DMS153 (cell line): ENCODE measurements at places on chromosomes 2 and 18.
A peak's percentile ranks its signal among the peaks of the same experiment; 100 is the strongest.

DNA sequence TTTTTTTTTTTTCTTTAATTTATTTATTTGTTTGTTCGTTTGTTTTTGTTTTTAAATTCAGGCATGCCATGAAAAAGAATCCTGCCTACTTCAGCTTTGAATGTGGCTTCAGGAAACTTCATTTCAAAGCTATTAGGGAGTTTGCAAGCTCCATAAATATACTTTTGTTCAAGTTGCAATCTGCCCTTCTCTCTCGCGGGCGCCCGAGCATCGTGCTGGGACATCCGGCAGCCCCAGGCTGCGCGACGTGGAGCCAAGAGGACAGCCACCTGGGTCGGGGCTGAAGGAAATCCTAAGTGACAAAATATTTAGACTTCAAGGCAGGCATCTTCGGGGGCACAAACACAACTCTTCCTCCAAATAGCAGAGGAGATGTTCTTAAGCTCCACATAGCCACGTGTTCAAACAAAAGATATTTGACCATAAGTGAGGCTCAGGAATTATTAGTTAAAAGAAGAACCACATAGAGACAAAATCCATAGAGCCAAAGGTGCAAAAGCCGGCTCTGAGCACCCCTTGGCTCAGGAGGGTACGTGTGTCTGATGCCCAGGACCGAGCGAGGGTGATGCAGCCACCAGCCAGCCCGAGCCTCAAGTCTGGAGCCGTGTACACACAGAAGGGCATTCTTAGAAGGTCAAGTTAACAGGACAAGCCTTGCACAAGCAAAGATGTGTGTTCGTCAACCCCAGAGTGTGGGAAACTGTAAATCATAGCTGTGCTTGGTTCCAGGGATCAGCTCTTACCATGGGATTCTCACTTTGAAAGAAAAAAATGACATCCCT lies 256.5 kb upstream of the SALL3 start:
- DNase-seq: no peak

DNA sequence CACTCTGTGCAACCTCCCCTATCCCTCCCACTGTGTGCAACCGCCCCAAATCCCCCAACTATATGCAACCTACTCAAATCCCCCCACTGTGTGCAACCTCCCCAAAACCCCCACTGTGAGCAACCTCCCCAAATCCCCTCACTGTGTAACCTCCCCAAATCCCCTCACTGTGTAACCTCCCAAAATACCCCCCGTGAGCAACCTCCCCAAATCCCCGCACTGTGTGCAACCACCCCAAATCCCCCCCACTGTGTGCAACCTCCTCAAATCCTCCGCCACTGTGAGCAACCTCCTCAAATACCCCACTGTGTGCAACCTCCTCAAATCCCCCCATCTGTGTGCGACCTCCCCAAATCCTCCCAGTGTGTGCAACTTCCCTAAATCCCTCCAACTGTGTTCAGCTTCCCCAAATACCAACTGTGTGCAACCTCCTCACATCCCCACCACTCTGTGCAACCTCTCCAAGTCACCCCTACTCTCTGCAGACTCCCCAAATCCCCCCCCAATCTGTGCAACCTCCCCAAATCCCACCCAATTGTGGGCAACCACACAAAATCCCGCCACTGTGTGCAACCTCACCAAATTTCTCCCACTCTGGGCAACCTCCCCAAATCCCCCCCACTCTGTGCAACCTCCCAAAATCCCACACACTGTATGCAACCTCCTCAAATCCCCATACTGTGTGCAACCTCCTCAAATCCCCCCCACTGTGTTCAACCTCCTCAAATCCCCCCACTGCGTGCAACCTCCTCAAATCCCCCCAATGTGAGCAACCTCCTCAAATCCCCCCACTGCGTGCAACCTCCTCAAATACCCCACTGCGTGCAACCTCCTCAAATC lies 114.1 kb downstream of the TPO start:
- no peak for DNase-seq

- peak; percentile 27 for DNase-seq
These were observed 78.4 kb downstream of the NCKAP5 start for GRCh38 chr2:133489641-133490410.

DNA sequence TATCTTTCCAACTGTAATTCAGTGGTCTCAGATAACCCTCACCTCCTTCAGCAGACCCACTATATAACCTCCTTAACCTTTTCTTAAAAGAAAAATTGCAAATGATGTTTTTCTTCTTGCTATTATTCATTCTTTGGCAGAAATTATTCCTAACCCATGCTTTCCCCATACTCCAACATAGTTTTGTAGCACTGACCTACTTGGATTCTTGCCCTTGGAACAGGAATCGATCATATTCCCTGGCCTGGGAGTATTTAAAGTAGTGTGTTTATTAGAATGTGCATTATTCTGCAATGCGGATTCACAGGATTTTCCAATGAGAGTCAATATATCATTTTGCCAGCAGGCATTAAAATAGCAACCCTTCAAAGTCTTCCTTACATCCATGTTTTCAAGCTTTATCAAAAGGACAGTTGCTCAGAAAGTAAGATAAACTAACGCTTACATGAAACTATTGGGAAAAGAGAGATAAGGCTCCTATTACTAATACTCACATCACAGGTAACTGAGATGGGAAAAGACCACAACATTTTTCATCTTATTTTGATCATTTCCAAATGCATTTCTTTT lies 37.4 kb downstream of the CHN1 start:
- no peak for DNase-seq
